Type B pancreatic cell (in vitro differentiated cells): ENCODE measurements at places on chromosomes 6 and 20.

GRCh38 chr6:118263921-118264486 is 284.1 kb upstream of the PLN start:
- DNase-seq = no peak

DNA sequence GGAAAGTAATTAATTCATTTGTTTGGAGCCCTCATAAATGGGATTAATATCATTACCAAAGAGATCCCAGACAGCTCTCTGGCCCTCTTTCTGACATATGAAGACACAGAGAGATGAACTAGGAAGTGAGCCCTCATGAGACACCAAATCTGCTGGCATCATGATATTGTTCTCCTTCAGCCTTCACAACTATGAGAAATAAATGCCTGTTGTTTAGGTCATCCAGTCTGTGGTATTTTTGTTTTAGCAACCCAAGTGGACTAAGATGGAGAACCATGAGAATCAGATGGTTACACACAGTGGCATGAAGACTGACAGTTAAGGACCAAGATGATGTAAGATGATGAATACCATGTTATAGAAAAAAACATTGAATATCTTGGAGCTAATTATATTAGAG is 16.9 kb upstream of the HBS1L start:
- no peak for DNase-seq

DNA sequence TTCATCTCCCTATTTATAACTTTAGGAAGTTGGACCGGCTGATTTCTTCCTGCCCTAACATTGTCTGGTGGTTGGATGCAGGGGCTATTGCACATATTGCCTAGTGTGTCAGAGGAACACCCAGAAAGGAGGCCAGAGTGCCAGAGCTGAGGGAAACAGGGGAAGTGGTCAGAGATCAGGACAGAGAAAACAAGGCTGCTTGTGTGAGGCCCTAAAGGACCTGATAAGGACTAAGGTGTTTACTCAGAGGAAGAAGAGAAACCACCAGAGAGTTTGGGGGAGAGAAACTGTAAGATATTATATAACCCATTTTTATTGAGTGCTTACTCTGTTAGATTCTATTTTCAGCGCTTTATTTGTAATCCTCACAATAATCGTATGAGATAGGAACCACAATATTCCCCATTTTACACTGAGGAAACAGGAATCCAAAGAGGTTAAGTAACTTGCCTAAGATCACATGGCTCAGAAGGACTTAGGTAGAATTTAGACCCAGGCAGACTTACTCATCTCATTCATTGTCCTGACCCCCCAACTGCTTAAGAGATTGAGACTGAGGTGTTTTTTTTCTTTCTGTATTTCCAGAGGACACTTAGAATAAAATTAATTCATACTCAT is 54.0 kb upstream of the REV3L start:
- no peak for DNase-seq

DNA sequence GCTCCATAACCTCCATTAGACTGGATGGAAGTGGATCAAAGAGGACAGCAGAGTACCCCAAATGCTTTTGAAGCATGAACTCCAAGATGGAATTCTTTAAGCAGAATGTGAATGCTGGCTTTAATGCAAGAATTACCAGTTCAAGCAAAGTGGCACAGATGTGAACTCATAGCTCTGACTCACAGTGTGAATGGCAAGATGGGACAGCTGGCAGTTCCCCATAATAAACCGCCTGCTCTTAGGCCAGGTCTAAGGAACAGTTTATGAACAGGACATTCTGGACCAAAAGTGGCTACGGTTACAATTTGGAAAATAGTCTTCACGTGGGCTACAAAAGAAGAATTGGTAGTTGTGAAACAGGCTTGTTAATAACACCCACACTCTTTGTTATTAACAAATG is 76.5 kb downstream of the SPTLC3 start:
- DNase-seq = no peak

DNA sequence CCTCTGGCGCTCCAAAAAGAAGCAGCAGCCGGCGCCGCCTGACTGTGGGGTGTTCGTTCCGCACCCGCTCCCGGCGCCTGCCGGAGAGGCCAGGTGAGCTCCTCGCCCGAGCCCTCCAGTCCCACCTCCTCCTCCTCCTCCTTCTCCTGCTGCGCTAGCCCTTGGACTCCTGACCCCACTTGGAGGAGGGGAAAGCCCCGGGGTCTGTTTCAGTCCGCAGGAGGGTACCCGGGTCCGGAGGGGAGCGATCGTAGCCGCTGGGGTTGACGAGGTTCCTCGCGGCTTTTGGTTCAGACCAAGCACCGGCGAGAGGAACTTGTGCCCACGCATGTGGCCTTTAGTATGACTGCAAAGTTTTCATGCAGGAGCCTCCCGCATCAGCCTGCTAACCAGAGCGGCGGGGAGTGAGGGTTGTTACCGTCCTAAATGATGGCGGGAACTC is 493 bp downstream of the CRYBG1 start:
- peak; percentile 68 for DNase-seq

DNA sequence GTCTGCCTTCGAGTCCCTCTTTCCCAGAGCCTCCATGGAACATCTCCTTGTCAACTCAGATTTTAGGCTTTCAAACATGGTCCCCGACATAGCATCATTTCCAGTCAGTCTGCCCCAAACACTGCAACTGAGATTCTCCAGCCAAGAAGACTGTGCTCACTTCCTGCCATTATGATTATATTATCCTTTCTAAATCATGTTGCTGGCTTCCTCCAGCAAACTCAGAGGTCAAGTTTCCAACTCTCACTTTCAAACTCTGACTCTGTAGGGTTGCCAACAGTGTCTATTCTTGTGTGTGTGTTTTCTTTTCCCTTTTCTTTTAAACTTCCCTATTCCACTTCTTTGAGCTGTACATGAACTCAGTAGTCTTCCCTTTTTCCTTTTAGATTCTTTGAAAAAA is 61.2 kb upstream of the TRAF3IP2 start:
- DNase-seq = no peak
